ENCODE measurements at places on chromosomes 13 and 19.

DNA sequence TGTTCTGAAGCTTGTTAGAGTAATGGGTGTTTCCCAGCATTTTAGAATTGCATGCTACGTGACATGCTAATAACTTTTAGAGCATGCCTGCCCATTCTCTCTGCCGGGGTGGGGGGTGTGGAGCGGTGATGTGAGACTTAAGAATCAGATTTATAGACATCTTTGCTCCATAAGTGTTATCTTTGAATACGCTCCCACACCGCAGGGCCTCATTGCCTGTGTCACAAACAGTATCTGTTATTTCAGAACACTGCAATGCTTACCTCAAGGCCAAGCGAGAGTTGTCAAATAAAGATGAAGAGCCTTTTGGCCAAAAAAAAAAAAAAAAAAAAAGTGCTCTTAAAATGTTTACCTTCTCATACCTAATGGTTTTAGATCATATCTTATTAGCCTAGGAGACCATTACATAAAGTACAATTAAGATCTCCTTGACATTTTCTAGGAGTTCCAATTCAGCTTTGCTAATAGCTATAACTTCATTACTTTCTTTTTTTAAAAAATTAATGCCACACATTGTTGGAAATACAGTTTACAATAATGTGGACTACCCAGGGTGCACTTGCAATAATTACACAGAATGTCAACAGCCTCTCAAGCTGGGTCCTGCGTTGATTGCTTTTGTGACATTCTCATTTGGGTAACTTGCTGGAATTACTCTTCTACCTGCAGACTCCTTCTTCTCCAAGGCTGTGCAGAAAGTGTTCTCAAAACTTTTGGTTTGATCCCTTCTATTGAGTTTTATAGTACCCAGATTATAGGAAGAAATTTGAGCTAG, 525.3 kb downstream of the KLF12 start:
- no peak for DNase-seq

- DNase-seq: no peak
Measured at GRCh38 chr19:14614099-14614412, 31.2 kb downstream of the CLEC17A start.

- no peak for DNase-seq
Measured at GRCh38 chr13:110907301-110907700, 7.6 kb downstream of the ANKRD10 start.

- no peak for DNase-seq
Measured at GRCh38 chr19:49059053-49059452, 1.5 kb upstream of the CGB7 start.

GRCh38 chr13:113161433-113161832, 3.0 kb downstream of the PROZ start:
- no peak for DNase-seq

DNA sequence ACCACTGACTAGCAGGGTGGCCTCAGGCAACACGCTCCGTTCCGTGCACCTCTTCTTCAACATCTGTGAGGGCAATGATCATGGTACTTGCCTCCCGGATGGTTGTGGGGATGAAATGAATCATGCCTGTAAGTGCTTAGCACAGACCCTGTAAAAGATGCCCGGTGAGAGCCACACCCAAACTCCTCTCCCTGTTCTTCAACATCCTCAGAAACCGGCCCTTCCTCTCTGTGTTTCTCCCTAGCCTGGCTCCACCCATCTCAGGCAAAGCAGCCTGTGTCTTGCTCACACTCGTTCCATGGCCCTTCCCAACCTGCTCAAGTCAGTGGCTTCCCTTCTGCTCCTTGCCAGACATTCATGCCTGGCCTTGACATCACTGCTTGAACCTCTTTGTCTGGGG, 5.8 kb upstream of the DMKN start:
- DNase-seq: no peak

- DNase-seq: no peak
Measured at GRCh38 chr19:57643734-57644133, 10.8 kb downstream of the ZNF211 start.

GRCh38 chr19:33394006-33394722, 20.7 kb downstream of the CEBPG start:
- DNase-seq: no peak

- DNase-seq: no peak
Measured at GRCh38 chr19:8088752-8089663, 36.4 kb downstream of the CCL25 start.

DNA sequence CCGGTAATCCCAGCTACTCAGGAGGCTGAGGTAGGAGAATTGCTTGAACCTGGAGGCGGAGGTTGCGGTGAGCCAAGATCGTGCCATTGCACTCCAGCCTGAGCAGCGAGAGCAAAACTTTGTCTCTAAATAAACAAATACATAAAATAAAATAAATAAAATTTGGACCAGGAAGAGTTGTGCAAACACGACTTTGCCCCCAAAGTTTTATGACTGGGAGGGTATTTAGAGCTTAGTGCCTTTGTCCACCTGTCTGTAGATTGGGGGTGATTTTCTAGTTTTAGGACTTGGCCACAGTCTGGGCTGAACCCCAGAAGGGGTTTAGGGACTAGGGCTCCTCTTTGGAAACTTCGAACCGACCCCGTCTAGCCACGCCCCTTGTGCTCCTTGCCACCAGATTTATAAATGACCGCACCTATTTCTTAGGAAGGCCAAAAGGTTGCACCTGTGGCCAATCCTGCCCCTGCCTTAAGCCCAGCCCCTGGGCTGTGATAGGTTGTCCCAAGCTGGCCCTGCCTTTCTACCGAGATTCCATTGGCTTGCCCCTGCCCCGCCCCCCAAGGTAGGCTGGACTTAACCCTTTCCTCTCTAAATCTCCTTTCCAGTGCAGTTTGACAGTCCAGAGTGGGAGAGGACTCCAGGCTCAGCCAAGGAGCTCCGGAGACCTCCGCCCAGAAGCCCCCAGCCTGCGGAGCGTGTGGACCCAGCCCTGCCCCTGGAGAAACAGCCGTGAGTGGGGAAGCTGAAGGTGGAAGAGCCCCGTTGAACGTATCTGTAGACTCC, 5.3 kb downstream of the SHD start:
- no peak for DNase-seq

- DNase-seq: no peak
Measured at GRCh38 chr13:51156648-51157047, 45.6 kb upstream of the C13orf42 start.

DNA sequence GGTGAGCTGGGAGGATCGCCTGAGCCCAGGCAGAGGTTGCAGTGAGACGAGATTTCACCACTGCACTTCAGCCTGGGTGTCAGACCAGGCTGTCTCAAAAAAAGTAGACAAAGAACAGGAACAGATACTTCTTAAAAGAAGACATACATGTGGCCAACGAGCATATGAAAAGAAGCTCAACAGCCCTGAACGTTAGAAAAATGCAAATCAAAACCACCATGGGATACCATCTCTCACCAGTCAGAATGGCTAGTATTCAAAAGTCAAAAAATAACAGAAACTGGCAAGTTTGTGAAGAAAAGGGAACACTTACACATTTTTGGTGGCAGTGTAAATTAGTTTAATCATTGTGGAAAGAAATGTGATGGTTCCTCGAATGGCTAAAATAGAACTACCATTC, 3.0 kb upstream of the LGALS14 start:
- DNase-seq: no peak

GRCh38 chr13:99861771-99862170, 109.8 kb downstream of the ZIC5 start:
- no peak for DNase-seq

- peak; percentile 19 for DNase-seq
Measured at GRCh38 chr19:19064098-19064722, 416 bp downstream of the SLC25A42 start.

DNA sequence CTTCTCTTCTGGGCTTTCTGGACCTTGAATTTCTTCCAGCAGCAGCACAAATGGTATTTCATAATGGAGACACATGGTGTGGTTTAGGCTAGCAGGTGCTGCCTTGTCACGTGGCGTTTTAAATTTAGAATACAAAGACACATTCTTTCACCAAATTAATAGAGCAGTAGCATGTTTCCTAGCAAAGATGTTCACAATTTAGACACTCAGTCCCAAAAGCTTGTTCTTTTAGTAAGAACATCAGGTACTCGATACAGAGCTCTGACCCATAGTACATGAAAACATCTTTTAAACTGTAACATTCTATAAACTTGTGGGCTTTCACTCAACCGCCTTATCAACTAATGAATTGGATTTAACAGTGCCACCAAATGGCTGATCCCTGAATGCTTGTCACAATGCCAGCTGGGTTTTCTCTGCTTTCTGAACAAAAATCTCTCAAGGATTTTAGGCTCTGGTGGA, 290.1 kb downstream of the DCLK1 start:
- DNase-seq: no peak

DNA sequence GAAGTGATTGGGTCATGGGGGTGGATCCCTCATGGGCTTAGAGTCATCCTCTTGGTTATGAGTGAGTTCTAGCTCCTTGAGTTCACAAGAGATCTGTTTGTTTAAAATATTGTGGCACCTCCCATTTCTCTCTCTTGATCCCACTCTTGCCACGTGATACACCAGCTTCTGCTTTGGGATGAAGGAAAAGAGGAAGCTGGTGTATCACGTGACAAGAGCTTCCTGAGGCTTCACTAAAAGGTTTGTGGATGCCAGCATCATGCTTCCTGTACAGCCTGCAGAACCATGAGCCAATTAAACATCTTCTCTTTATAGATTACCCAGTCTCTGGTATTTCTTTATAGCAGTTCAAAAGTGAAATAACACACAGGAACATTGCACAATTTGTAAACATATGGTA, 352.5 kb upstream of the ATXN8OS start:
- DNase-seq: no peak

- no peak for DNase-seq
Measured at GRCh38 chr19:1254081-1254527, 5.7 kb downstream of the MIDN start.

DNA sequence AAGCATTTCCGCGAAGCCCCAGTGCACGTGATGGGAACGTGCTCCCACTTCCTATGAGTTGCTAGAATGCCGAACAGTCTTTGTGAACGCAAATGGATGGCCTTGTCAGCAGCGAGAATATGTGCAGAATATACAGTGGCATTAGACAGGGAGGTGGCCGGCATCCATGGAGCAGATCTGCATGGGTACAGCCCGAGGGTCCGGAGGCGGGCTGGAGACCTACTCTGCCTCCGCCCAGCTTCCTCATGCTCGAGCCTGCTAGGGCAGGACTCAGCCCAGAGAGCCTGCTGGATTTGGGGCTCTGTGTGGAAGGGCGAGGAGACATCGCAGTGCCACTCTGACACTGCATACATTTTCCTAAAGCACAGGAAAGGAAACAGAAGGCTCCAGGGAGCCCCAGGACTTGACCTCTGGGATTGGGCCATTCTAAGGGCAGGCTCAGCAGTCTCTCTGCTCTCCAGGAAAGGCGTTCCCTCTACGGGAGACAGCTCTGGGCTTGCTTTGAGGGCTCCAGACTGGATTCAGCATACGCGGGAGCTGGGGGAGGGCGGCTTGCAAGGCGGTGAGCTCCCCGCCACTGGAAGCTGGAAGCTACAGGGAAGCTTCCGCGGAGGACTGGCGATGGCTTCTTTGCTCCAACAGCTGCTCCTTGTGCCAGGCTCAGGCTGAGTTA, 55.9 kb upstream of the UQCRFS1 start:
- no peak for DNase-seq

DNA sequence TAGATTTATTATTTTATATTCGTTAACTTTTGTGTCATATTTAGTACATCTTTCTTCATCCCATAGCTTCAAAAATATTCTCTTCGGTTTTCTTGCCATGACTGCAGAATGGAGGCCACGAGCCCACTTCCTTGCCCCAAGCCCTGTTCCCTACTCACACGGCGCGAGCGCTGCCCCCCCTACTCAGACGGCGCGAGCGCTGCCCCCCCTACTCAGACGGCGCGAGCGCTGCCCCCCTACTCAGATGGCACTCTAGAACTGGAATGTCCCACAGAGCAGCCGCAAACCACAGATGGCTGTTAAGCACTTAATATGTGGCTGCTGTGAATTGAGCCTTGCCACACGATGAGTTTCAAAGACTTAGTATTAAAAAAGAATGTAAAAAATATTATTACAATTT, 102.2 kb upstream of the PEG3 start:
- DNase-seq: no peak

DNA sequence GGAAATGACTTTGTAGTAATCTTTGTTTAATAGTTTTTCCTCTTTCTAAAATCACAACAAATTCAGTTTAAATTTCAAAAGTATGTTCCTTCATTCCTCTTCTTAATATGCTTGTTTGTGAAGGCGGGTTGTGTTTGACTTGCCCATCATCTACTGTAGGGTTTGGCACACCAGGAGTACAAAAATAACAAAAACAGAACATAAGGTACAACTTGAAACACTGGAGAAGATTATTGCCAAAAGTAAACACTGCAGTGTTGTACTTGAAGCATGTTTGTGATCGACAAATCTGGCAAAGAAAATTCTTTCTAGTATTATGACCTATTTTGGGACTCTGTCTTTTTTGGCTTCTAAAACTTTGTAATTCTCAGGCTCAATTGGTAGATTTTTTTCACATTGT, 518.6 kb downstream of the SLITRK5 start:
- no peak for DNase-seq

DNA sequence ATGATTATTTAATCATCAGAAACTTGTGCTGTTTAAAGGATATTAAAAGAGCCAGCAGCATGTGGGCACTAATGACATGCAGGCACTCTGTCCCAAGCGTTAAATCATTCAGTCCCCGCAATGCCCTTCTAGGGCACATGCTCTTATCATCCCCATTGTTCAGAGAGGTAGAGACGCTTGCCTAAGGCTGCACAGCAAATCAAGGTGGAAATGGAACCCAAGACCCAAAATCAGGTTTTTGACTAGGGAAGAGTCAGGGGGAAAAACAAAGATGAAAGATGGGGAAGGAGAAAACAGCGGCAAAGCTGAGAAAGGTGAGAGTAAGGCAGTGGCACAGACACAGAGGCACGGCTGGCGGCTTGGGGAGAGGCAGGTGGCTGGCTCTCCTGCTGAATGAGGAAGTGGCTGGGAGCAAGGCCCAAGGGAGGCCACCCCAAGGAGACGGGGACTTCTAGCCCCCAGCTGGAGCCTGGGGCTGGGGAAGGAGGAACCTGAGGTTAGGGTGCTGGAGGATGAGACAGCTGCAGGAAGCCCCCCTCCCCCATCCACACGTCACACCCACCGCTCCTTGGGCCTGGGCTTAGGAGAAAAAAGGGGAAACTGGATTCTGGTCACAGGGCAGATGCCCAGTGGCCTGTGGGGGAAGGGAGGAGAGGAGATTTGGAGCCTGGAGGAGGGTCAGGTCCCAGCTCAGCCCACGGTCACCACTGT, 1.0 kb upstream of the TYROBP start:
- no peak for DNase-seq

DNA sequence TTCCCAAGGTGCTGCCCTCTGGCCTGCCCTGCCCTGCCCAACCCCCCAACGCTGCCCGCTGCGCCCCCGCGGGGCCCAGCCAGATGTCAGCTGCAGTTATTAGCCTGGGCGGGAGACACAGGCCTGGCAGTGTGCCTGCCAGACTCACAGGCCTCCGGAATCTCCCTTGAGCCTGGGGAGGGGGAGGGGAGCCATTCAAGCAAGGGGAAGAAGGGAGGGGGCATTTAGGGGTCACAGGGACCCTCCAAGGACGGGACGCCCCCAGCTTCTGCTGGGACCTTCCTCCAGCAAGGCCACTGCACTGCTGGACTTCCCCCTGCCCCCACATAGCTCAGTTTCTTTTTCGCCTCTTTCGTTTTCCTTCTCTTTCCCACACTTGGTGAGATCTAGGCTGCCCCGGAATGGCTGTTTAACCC, 2.6 kb upstream of the JUNB start:
- peak; percentile 47 for DNase-seq

- DNase-seq: no peak
Measured at GRCh38 chr13:33205224-33205623, 80.3 kb downstream of the STARD13 start.

Data from stimulated activated CD4-positive, alpha-beta T cell treated with anti-CD3 and anti-CD28 coated beads, Interleukin-4, amount 100 ng/mL, for 24 hours (primary cell).